ENCODE measurements at places on chromosomes 11 and 22.

GRCh38 chr11:113389272-113389671 lies 1.7 kb downstream of the ANKK1 start:
- no peak for DNase-seq

- DNase-seq: no peak
Observed at GRCh38 chr22:45575607-45576272, 73.1 kb downstream of the FBLN1 start.

DNA sequence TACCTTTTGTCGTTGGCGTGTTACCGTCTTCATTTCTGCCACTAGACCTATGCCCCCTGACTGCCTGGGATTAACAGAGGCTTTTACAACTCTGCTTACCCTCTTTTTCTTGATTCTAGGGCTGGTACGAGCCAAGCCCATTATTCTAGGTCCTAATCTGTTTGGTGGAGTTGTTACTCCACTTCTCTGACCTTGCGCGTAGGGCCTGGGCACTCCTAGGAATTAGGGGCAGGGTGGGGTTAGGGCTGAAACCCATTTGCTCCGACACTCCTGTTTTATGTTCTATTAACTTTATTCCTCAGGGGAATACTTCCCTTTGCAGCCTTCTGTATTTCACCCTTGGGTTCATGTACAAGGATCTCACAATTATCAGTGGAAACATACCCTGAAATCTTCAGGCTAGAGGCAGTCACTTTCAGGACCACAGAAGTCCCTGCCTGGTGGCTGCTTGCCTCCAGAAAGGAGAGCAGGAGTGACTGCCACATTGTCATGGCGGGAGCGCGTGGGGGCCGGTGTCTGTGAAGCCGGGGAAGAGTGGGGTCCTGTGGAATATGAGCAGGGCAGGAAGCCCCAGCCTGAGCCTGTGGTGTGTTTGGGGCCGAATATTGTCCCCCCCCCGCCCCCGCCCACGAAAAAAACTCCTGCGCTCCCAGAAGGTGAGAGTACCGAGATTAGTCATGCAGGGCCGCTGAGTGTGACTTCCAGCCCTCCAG lies 731 bp upstream of the SLC37A2 start:
- DNase-seq: no peak

GRCh38 chr11:24356501-24356900 lies 140.4 kb upstream of the LUZP2 start:
- no peak for DNase-seq

DNA sequence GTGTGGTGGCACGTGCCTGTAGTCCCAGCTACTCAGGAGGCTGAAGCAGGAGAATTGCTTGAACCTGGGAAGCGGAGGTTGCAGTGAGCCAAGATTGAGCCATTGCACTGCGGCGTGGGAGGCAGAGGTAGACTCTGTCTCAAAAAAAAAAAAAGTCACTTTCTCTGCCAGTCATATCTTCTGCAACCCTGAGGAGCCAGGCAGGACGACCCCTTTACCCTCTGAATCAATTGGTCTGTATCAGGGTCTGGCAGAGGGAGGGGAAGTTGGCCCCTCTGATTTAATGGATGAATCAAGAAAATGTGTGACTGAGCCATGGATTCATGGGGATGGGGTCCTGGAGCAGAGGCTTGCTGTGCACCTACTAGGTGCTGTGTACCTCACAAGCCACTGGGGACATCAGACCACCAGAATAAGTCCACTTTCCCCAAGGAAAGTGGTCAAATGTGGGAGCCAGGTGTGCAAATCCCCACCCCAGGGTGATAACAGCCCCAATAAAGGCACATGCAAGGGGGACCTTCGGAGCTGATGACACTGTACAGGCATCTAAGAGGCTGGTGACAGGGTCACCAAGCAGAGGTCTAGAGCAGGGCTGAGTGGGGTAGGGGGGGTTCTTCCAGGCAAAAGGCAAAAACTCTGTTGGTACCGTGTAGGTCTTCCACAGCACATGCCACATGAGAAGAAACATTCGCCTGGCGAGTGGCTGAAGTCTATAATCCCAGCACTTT lies 29.0 kb downstream of the TXN2 start:
- DNase-seq: no peak

GRCh38 chr22:28582806-28583205 lies 96.8 kb downstream of the TTC28 start:
- DNase-seq: no peak

DNA sequence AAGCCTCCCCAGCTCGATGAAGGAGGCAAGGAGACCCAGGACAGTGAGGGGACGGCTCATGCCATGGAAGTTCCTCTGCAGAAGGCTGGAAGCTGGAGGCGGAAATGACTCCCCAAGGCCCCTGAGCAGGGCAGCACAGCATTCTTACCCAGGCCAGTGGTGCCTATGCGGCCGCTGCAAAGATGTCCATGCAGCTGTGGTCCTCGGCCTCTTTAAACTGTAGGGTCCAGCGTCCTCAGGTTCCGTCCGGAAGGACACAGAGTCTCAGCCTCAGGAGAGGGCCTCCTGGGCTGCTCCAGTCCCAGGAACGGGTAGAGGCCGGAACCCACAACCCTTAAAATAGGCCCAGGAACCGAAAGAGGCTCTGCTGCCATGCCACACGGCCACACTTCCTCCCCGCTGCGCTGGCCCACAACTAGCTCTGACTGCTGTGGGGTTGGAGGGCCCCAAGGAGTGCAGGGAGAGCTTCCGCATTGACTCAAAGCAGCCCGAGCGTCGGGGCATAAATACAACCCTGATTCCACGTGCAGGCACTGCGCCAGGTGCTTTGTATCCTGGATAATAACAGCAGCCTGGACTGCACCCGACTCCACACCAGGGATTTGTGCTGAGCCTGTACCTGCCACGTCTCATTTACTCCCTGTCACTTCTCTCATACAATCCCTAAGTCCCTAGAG lies 5.5 kb downstream of the KIAA0930 start:
- no peak for DNase-seq

- DNase-seq: no peak
Observed at GRCh38 chr11:2307501-2308331, 5.9 kb downstream of the TSPAN32 start.

DNA sequence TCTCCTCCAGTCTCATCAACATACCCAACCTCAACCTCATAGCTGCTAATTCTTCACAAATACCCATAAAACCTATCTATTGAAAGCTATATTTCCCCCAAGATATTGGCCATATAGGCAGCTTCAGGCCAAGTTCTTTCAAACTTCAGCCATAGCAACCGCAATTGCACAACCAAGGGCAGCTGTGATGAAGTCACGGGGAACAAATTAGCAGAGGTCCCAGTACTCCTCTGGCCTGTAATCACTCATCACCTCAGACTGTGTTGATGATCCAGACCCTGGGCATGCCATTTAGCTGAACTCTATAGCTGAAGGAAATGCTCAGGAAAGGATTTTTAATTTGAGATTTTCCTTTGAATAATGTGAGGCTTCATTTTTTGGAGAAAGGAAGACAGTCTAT lies 84.1 kb downstream of the SLC1A2 start:
- DNase-seq: no peak

GRCh38 chr11:15837901-15838489 lies 518.4 kb downstream of the SOX6 start:
- DNase-seq: no peak

GRCh38 chr11:78829146-78829545 lies 254.5 kb upstream of the NARS2 start:
- no peak for DNase-seq
